ENCODE measurements at places on chromosomes 1 and 21.

DNA sequence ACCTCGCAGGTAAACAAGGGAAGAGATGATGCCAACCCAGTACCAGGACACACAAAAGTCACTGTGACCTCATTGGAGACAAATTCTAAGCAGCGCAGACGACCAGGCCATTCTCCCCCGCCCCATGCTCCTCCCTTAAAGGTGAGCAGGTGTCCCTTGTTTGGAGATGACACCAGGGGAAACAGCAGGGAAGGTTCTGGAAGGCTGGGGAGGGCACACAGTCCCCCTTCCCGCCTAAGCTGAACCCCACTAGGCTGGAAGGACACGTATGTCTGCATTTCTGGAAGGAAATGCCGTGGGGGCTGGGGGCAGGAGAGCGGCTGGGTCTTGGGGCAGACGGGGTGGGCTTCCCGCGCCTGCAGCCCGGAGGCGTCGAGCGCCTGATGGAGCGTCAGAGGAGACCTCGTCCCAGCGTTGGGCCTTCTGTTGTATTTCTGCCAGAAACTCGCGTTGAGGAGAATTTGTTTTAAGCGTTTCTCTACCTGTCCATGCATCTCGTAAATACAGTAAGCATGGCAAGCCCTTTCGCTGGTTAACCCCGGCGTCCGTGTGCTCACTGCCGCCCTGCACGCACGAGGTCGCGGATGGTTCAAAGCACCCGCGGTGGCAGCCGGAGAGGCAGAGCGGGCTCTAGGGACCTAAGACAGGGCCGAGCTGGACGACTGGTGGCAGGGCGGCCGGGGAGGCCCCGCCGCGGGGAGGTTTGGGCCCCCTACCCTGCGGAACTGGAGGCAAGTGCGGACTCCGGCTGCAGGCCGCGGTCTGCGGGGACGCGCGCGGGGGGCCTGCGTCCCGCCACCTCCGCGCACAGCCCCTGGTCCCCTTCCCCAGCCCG is 1.2 kb upstream of the LHX4 start:
- no peak for DNase-seq

- no peak for DNase-seq
These were observed 27.1 kb upstream of the CD34 start for GRCh38 chr1:207938016-207938415.

DNA sequence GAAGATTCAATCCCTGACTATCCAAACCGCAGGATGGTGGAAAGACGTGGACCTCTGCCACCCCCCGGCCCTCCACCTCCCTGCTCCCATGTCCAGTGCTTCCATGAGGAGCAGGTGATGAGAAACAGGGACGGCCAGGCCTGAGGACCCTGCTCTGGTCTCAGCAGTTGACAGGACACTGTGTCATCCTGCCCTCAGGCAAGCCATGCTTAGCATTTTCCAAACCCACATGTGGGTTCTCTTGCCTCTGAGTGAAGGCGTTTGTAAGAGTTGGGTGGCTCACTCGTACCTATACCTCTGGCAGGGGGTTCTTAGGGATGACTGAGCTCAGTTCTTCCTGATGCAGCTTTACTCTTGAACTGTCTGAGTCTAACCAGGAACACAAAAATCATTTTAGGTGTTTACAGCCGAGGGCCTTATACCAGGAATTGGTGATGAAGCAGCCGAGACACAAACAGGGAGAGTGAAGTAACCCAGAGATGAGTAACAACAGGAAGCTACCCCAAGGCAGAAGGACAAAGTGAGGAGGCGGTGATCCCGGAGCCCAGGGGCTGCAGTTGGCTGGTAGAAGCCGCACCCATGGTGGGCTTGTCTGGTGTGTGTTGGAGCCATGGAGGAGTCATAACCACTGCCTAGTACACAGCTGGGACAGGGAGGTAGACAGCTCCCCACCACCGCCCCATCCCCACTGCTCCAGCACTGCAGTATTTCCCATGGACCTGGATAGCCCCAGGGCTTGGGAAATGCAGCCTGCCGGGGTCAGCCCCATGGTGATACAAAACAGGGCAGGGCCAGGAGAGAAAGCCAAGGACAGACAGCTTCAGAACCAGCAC is 21.4 kb downstream of the MYBPH start:
- DNase-seq = no peak

GRCh38 chr21:37199057-37199924 is 67.8 kb downstream of the VPS26C start:
- DNase-seq = no peak

DNA sequence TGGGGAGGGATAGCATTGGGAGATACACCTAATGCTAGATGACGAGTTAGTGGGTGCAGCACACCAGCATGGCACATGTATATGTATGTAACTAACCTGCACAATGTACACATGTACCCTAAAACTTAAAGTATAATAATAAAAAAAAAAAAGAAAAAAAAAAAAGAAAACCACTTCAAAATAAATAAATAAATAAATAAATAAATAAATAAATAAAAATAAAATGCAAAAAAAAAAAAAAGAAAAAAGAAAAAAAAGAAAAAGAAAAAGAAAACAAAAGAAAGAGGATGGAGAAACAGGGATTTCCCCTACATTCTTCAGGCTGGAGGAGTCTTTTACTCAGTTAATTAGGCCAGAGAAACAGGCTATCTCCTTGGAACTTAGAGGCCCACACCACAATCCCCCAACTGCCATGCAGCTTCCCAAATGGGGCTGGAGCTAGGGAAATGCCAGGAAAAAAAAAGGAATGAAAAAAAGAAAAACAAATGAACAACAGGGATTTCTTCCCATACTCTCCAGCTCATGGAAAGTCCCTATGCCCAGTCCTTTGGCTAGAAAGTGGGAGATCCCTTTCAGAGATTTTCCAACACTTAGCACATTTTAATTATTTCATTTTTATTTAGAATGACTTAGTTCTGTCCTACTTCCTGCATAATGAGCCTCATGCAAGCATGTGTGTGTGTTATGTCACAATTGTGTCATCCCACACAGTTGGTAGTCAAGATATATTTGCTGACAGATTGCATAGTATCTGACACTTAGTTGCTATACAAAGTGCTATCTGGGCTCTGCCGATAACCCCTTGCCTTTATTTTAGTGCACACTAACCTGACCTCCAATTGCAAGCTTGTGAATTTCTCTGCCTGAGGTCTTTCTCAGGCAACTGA is 486.4 kb downstream of the PLPP3 start:
- DNase-seq = no peak

DNA sequence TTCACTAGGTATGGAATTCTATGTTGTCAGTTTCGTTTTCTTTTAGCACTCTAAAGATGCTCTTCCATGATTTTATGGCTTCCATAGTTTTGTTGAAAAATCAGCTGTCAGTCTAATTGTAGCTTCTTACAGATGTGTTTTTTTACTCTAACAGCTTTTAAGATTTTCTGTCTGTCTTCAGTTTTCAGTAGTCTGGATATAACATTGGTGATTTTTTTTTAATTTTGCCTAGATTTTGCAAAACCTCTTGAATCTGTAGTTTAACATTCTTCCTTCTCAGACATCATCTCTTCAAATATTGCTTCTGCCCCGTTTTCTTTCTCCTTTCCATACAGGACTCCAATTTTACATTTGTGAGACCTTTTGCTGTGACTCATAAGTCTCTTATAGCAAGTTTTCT is 17.9 kb upstream of the DYRK1A start:
- DNase-seq = no peak

GRCh38 chr1:166170075-166170474 is 3.3 kb upstream of the FAM78B start:
- no peak for DNase-seq

DNA sequence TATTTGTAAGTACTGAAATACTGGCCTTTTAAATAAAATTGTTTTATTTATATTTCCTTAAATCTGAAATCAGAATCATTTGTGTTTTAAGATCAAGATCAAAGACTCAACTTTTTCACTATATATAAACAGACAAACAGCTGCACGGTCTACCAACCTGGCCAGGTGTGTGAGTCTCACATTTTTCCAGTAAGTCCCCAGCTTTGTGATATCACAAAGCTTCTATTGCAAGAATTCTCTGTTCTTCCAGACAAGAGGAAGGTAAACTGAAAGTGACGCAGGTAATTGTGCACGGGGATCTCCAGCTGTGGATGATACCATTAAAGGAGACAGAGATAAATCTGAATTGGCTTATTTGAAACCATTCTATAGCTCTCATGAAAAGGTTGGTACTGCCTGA is 41.2 kb upstream of the CYP2J2 start:
- DNase-seq = no peak

GRCh38 chr1:158112994-158113758 is 67.5 kb upstream of the CD1D start:
- no peak for DNase-seq

- no peak for DNase-seq
These were observed 8.0 kb downstream of the TIE1 start for GRCh38 chr1:43308635-43309404.

DNA sequence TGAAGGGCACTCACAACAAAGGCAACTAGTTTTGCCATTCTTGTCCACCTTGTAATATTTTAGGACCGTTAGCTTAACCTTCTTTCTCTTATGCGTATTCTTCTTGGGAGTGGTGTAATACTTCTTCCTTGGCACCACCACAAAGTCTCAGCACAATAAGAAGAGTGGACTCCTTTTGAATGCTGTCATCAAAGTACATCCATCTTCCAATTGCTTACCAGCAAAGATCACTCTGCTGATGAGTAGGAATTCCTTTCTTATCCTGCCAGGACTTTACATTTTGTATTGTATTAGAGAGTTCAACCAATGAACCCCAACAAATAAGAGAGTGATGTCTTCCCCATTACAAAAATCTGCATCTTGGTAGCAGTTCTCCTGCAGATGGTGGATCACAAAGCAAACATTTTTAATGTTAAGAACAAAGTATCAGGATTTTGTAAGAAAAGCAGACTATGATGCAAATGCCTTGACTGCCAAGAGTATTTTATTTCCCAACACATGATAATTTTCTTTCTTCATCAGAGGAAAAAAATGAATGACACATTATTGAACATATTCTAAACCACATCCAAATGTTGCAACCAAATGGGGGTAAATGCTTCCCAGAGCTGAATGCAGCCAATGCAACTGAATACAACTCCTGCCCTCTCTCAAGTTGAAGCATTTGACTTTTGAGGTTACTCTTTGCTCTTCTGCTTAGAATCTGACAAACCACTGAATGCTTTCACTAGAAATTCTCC is 5.1 kb upstream of the ARNT start:
- no peak for DNase-seq

DNA sequence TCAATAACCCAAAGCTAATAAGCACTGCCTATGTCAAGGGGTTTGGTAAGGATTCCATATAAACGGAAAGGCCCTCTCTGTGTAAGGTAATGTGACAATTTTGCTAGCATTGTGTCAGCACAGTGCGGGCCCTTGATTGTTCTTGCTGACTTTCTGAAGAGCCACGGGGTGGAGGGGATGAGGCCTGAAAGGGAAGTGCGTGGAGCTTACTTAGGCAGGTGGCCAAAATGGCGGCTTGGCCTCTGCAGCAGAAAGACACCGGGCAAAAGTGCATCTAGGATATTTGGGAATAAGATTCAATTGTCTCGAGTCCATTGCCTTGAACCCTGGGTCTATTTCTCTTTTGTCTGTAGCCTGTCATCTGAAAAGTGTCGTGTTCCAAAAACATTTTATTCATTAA is 114.3 kb downstream of the TGFB2 start:
- no peak for DNase-seq

- DNase-seq = no peak
These were observed 179.2 kb upstream of the TMEM51 start for GRCh38 chr1:14974361-14974760.

GRCh38 chr1:161962091-161962887 is 61.4 kb downstream of the OLFML2B start:
- DNase-seq = no peak

DNA sequence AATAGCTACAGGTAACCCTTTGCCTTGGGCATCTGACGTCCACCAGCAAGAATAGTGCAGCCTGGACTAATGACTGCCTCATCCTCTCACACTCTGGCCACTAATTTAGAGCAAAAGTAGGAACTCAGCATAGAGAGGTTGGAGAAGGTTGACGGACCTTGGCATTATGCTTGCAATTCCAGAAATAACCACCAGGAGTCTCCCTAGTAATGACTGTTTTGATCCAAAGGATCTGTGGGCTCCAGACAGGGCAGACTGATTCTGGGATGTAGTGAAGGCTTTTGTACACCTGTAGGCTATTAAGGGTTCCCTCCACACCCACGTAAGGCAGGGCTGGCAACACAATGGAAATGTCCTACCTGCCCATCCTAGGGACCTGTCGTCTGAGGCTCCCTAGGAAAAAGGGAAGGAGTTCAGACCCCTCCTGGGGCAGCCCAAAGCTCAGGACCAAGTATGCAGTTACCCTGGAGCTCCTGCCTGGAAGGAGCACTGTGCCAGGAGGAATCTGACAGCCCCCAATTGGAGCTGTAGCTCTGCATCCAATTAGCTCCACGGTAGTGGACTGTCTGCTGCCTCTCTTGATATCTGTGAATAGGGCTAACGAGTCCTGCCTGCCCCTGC is 91.0 kb upstream of the TMEM51 start:
- DNase-seq = no peak

DNA sequence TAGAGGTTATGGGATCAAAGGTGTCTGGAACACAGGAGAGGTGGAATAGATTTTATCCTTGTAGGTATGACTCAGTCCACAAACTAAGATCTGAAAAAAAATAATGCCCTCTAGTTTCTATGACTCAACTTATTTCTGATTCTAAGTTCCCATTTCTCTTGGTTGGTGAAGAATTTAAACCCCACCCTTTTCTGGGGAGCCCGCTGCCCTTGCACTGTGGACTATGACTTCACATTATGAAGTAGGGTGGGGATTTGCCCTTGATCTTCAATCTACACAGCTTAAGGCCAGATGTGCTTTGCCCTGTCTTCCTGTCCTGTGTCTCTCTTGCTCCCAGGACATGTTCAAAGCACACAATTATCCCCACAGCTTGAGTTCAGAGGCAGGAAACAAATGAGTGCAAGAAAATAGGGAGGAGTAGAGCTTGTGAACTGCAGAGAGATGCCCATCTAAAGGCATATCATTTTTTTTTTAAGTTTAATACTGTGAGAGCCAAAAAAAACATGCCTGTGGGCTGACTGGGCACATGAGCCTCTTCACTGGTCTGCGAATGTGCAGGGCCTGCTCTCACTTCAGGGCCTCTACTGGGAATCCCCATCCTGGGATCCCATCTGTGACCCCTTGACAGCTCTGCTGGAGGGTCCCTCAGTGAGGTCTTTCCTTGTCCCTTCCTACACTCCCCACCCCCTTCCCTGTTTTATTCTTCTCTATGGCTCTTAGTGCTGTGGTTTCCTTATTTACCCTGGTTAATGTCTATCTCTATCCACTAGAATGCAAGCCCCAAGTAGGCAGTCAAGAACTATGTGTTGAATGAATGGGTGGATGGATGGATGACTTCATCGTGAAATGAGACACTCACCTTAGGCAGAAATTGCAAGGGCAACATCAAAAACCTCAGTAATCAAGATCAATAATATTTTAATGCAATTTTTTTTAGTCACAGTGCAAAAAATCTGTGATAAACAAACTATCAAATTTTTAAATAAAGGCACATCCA is 61.5 kb downstream of the CD58 start:
- no peak for DNase-seq

DNA sequence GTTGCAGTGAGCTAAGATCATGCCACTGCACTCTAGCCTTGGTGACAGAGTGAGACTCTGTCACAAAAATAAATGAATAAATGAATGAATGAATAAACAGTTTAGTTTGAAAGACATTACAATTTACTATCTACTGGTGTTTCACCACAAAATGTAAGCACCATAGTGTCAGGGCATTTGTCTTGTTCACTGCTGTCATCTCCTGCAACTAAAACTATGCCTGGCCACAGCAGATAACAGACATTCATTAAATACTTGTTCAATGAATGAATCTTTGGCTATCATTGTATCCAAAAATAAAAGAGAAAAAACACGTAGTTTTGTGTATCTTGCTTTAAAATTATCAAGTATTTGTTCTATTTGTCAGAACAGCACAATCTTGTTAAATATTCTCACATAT is 32.5 kb downstream of the SASS6 start:
- DNase-seq = no peak

Measured in NCI-H524 (cell line).